ENCODE measurements at places on chromosomes 3 and 15.

DNA sequence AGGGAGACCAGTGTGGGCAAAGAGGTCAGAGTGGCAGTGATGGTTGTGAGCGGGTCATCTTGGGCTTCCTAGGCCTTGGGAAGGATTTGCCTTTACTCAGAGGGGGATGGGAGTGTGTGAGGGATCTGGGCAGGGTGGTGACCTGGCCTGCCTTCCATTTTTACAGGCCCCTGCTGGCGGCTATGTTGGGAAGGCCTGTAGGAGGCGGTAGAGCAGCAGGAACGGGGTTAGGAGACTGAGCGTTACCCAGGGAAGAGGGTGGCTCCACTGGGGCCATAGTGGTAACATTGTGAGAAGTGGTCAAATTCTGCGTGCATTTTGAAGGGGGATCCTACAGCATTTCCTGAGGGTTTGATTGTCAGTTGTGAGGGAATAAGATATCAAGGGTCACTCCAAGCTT lies 307.3 kb upstream of the CTDSPL start:
- no peak for DNase-seq

GRCh38 chr3:160999274-160999673 lies 105.9 kb downstream of the B3GALNT1 start:
- DNase-seq = no peak

- no peak for DNase-seq
Observed at GRCh38 chr15:56074481-56075265, 81.3 kb upstream of the NEDD4 start.

GRCh38 chr3:58874795-58875194 lies 175.0 kb downstream of the CFAP20DC start:
- peak; percentile 65 for DNase-seq

- no peak for DNase-seq
Observed at GRCh38 chr3:171195686-171196085, 169.2 kb upstream of the SLC2A2 start.

DNA sequence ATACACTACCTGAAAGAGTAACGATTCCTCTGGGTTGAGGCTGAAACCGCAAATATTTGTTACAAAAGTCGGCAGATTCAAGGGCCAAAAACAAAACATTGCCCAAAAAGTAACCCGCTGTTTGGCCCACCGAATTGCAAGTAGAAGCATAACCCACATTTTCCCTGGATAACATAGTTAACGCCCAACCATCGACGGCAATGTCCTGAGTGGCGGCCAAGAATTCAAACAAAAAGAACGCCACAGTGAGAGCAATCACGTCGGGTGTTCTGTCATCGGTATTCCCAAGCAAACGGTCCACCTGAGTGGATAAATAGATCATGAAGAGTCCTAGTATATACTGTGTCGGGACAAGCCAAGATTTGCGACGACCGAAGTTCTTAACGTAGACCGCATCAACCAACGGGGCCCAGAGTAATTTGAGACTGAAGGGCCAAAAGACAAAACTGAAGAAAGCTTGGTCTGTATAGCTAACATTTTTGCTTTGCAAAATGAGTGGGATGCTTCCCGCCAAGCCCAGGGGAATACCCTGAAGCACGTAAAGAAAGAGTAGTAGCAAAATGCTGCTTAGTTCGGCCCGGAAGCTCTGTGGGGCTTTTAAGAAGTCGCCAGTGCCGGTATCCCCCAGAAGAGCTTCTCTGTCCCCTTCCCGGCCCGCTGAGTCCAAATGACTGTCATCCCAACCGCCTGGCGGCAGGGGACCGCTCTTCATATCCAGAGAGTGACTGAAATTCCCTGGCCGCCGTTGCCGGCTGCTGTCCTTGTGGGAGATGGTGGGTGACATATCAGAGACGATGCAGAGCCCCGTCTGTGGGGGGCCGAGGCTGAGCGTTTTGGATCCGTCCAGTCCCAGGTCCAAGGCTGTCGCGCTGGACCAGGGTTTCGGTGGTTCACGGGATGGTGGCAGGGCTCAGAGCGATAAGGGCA lies 750 bp downstream of the SLC33A1 start:
- DNase-seq = peak; percentile 32

GRCh38 chr3:62670351-62670750 lies 204.9 kb downstream of the CADPS start:
- DNase-seq = peak; percentile 9

- DNase-seq = no peak
Observed at GRCh38 chr3:197561926-197562325, 6.2 kb upstream of the BDH1 start.

DNA sequence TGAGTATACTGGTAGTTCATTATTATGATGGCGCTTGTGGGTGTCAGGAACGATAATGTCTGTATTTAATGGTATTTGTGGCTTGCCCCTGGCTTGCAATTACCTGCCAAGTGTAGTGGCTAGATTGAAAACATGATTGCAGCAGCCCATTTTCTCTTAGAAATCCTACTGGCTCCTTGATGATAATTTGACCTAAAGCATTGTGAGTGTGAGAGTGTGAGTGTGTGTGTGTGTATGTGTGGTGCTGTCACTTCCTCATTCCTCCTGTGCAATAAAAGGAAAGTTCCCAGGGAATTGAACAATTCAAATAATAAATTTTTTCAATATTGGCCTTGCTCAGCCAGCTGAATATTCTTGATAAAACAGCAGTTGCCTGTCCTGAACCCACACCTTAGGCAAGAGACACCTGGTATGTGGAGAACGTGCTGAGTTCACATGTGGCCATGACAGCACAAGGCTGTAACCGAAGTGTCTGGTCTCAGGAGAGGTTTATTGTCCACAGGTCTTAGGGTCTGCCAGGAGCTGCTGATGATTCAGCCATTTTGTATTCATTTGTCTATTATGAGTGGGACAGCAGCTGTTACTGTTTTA lies 193.3 kb downstream of the CD47 start:
- peak; percentile 45 for DNase-seq

DNA sequence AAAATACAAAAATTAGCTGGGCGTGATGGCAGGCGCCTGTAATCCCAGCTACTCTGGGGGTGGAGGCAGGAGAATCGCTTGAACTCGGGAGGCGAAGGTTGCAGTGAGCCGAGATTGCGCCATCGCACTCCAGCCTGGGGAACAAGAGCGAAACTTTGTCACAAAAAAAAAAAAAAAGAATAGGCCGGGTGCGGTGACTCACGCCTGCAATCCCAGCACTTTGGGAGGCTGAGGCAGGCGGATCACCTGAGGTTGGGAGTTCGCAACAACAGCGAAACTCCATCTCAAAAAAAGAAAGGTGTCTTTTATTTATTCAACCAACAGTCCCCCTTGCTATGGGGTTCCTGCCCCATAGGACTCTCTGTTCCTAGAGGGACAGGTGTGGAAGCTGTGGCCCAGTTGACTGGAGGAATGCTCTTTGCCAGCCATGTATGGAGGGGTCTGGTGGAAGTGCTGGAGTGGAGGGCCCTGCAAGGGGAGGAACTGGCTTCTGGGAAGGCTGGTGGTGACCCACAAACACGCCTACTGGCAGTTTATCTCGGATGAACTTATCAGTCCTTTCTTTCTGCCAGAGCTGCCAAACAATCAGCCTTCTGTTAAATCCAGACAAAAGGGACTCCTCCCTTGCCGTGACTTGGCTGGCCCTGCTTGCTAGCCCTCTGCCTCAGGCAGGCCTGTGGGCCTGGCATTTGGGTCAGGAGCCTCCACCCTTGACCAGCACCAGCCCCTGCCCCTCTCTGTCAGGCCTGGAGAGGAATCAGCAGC lies 4.6 kb upstream of the DAG1 start:
- no peak for DNase-seq

GRCh38 chr15:74315626-74316025 lies 51.8 kb downstream of the CYP11A1 start:
- no peak for DNase-seq

- no peak for DNase-seq
Observed at GRCh38 chr3:33829720-33830119, 31.3 kb downstream of the PDCD6IP start.

GRCh38 chr3:119236756-119237155 lies 3.9 kb downstream of the B4GALT4 start:
- no peak for DNase-seq

DNA sequence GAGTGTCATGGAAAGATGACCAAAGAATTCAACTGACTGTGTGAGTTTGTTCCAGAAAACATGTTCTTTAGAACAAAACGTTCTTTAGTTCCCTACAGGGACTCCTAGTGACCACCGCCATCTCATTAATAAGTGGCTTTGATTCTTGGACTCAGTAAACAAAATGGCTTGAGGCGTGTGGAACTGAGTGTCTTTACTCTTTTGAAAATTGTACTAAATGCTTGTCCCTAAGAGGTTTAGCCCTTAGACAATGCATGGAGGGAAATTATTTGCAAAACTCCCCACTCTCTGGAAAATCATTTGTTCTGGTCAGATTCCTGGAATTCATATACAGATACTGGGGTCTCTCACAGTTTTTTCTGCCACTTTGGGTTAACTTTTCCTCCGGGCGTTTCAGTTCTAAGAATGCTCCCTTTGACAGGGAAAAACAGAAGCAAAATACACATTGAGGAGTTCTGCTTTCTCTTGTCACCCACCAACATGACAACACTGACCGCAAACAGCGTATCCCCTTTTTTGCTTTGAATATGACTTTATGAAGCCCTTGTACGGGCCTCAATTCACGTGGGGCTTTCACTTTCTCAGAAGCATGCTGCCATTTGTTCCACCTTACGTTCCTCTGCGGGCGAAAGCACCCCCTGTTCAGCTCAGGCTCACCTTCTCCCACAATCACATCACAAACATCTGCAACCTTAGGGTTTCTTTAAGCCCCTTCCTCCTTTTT lies 15.3 kb upstream of the NRROS start:
- DNase-seq = no peak

DNA sequence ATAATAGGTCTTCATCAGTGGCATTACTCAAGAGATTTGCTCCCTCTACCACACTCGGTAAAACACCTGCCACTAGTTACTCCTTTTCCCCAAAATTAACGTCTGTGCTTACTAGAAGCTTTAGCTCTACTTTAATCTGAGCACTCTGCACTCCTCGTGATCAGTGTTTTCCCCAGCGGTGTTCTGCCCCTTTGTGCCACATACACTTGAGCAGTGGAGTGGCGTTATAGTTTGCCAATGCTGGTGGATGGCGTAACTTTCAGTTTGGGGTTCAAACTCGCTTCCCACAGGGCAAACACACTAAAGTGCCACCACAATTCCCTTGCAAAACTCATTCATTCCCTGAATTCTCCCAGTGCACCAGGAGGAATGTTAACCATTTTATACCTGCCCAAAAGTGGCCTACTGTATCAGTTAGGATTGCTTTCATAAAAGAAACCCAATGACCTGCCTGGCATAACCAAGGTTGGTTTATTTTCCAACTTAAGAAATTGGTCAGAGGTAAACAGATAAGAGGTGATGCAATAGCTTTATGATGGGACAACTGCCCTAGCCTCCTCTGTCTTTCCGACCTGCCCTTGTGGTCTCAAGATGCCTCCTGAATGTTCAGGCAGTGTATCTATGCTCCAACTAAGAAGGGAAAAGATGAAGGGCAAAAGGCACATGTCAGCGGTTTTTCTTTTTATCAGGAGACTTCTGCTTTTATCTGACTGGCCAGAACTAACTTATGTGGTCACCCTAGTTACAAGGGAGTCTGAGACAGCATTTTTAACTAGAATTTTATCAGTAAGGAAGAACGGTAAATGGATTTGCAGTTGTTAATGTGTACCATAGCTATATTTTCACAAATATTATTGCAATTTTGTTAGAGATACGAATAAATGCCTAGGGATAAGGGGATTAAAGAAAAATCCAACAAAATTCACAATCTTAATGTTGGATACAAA lies 83.9 kb downstream of the FSIP1 start:
- DNase-seq = no peak

GRCh38 chr3:124345845-124346244 lies 353.9 kb upstream of the ROPN1 start:
- no peak for DNase-seq

- DNase-seq = no peak
Observed at GRCh38 chr3:10667269-10667668, 148.8 kb upstream of the SLC6A11 start.

- no peak for DNase-seq
Observed at GRCh38 chr15:79083154-79083553, 7.4 kb downstream of the RASGRF1 start.

DNA sequence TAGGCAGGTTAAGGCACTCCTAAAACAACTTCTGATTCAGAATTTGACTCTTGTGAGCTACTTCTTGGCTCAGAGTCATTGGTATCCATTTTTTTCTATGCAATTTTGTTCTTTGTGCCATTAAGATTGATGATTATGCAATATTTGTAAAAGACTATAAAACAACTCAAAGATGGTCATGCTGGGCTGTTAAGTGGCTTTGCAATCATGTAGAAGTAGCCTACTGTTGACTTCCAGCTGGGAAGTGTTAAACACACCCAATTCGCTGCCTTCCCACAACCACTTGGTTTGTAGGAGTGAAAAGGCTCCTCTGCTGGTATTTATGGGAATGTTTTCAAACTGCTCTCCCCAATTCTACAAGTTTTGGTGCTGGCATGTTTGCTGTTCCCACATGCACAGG lies 74.7 kb upstream of the COL6A6 start:
- no peak for DNase-seq

DNA sequence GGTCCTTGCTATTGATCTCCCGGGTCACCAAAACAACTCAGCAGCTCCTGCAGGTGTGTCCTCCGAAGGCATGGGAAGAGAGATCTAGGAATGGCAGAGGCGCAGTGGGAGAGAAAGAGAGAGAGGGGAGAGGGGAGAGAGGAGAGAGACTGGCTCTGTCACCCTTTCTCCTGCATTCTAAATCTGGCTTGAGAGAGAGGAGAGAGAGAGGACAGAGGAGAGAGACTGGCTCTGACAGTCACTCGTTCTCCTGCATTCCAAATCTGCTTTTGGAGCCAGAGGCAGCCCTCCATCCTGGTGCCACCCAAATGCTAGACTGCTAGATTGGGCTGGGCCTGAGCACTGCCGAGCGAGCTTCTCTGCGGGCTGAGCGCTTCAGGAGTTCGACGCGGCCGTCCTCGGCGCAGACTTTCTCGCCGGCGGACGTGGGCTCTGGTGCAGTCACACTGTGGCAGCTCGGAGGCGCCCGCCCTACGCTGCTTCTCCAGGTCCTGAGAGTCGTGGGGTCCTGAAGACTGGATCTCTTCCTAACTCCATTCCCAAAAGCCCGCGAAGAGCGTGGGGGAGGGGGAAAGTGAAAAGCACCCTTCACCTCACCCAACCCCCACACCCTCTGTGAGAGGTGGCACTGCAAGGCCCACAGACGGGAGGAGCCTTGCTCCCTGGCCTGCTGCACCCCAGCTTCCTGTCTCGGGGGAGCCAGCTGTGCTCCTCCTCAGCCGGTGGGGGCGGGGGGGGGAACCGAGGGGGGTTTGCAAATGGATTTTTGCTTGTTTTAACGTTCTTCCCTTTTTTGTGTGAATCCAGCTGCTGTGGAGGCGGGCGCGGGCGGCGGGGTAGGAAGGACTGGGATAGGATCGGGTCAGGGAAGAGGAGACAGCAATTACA lies 222.3 kb downstream of the MEIS2 start:
- DNase-seq = no peak

GRCh38 chr15:52005748-52006701 lies 13.0 kb upstream of the MAPK6 start:
- peak; percentile 56 for DNase-seq

GRCh38 chr15:50939911-50940310 lies 31.4 kb downstream of the AP4E1 start:
- DNase-seq = peak; percentile 69

GRCh38 chr3:23726811-23727548 lies 78.8 kb upstream of the UBE2E1 start:
- peak; percentile 23 for DNase-seq

GRCh38 chr15:62887113-62887570 lies 155.4 kb upstream of the TPM1 start:
- peak; percentile 63 for DNase-seq

All from EH (cell line).